ENCODE measurements at places on chromosomes 16 and 17.

GRCh38 chr17:32688221-32688620 is 188.7 kb downstream of the MYO1D start:
- DNase-seq, result no peak

DNA sequence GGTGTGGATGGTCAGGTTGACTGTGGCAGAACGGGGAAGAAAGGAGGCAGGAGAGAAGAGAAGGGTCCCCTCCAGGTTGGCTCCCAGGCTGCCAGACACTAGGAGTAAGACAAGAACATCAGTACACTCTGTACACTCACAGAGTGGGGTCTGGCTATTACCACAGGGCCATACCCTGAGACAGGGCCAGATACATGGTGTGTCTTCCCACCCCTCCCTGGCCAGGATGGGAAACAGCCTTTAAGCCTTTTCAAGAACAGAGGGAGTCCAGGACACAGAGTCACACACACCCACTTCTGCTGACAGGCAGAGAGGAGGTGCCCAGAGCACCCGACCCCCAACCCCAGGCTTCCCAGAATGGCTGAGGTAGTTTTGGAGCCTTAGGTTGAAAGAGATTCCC is 99.4 kb downstream of the LITAF start:
- DNase-seq, result no peak

- DNase-seq, result peak; percentile 43
These were observed 410 bp upstream of the HOXB5 start for GRCh38 chr17:48593840-48594537.

DNA sequence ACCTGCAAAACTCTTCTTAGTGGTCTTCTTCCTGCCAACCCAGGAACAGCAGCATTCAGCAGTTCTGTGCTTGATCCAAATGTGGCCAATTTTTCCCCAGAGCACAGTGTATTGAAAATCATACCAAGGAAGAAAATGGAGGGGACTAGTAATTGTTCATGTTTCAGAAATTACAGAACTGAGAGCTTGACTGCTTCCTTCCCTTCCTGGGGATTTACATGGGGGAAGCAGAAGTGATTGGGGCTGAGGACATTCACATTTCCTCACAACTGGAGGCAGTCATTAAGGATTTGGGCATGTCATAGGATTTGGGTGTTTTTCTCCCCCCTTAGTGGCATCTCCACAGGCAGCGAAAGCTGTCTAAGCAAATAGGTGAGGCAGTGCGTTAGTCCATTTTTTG is 19.7 kb downstream of the CIITA start:
- DNase-seq, result no peak

DNA sequence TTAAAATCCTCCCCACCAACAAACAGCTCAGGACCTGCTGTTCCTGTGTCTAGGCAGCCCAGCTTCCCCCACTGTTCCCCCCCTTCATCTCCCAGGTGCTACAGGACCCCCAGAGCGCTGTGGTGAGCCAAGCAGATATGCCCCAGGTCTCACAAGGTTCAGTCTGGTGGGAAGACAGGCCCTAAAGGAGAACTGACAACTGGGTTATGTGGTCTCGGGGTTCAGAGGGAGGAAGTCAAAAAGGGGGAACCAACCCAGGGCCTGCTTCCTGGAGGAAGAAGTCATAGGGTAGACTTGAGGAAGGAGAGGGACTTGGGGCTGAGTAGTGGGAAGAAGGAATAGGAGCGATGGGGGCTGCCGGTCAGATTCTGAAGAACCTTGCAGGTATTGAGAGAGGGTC is 2.6 kb downstream of the RIPOR1 start:
- DNase-seq, result no peak

DNA sequence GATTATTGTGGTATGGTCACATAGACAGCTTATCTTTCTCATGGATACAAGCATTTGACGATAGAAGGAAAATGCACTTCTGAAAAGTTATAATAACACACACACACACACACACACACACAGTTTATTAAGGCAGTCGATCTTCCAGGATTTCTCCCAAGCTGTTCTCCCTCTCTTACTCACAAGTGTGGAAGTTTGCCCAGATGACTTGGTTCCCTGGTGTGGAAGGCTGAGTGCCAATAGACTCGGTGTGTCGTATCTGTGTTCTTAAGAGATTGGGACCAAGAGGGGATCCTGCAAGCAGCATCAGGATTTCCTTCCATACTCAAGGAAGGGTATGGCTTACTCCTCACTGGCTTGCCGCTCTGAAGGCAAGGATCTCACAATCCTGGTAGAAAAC is 279.6 kb downstream of the HS3ST3B1 start:
- no peak for DNase-seq

GRCh38 chr17:81957691-81958432 is 3.1 kb downstream of the NOTUM start:
- no peak for DNase-seq

DNA sequence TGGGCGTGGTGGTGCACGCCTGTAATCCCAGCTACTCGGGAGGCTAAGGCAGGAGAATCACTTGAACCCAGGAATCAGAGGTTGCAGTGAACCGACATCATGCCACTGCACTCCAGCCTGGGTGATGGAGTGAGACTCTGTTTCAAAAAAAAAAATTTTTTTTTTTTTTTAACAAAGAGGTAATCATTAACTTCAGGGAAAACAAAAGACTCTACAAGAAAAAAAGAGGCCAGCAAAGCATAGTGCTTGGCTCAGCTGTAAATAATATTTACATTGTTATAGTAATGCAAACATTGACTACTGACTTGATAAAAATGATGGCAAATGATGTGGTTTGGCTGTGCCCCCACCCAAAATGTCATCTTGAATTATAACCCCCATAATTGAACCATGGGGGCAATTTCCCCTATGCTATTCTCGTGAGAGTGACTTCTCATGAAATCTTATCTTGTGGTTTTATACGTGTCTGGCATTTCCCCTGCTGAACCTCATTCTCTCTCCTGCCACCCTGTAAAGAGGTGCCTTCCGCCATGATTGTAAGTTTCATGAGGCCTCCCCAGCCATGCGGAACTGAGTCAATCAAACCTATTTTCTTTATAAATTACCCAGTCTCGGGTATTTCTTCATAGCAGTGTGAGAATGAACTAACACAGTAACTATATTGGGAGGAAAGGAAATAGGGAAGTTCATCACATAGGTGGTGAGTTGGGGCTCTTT is 12.7 kb upstream of the SSTR2 start:
- DNase-seq, result no peak

- DNase-seq, result no peak
These were observed 1.7 kb upstream of the SLC47A2 start for GRCh38 chr17:19718041-19718612.

GRCh38 chr17:79073016-79073705 is 1.5 kb upstream of the ENGASE start:
- no peak for DNase-seq

DNA sequence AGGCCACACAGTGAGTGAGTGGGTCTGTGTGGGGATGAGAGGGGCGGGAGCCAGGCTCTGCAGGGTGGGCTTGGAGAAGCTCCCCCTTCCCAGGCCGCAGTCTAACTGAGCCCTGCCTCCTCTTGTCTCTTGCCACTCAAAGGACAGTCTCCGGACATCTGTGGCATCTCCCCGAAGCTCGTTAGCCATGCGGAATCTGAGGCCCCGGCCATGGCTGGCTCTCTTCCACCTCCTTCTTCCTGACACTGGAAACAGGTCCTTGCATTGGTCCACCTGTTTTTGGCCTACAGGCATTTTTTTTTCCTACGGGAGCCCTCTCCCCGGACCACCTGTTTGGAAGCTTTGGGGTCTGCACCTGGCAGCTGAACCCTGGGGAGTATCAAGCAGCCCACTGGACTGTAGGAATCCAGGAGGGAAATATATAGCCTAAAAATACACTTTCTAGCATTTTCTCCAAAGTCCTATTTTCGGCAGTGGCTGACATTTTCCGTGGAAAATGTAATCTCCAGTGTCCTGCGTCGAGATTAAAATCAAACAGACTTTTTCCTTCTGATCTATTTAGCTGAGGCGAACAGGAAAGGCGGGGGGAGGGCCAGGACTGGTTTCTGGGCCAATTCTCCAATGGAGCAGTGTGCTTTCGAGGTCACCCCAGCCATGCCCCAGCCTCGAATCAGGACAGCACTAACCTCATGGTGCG is 9.1 kb downstream of the ATP2A3 start:
- DNase-seq, result no peak

DNA sequence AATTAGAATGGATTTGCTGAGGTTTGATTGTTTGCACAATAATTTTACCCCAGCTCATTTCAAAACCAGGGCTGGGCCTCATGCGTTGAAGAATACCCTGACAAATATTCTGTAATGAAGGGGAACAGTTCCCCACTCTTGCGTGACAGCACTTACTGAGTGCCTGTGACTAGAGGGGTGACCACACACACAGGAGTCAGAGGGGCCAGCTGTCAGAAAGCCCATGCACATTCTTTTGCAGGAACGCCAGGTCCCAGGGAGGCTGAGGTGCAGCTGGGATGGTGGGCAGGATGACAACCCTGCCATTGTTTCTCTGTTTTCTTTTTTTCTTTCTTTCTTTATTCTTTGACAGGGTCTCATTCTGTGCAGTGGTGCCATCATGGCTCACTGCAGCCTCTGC is 44.6 kb downstream of the SMPD3 start:
- no peak for DNase-seq

DNA sequence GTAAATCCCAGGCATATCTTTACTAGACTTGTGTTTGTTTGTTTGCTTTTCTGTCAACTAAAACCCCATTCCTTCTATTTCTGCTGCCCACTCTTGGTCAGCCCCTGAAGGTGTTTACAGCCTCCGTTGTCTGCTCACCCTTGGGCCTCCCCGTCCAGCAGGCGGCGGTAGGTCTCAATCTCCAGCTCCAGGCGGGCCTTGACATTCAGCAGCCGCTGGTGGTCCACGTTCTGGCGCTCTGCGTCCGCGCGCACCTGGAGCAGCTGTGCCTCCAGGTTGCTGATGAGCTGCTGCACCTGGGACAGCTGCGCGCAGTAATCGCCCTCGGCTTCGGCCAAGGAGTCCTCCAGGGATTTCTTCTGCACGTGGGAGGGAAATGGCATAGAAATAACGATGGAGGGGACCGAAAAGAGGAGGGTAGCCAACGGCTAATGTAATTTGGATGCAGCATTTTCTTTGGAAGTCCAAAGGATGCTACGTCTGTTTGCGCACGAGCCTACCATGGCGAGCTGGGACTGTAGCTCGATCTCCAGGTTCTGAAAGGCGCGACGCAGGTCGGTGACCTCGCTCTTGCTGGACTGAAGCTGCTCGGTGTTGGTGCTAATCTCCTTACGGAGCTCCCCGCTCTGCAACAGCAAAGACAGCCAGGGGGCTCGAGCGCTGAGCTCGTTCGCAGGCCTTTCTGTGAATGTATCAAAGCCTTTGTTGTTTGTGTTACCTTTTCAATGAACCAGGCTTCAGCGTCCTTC is 3.9 kb downstream of the KRT12 start:
- DNase-seq, result no peak

DNA sequence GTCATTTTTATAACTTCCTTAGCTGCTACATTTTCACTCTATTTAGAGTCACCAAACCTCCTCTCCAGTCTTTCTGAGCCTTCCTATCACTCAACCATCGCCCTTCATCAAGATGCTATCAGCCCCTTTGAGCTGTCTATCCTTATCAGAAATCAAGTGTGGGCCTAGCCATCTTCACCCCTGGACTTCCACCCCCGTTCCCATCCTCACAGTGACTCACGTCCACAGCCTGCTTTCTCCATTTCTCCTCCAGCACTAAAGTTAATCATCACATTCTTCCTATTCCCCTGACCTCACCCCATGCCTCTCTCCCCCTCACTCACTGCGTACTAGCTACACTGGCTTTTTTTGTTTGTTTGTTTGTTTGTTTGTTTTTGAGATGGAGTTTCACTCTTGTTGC is 2.4 kb upstream of the TEKT3 start:
- no peak for DNase-seq

DNA sequence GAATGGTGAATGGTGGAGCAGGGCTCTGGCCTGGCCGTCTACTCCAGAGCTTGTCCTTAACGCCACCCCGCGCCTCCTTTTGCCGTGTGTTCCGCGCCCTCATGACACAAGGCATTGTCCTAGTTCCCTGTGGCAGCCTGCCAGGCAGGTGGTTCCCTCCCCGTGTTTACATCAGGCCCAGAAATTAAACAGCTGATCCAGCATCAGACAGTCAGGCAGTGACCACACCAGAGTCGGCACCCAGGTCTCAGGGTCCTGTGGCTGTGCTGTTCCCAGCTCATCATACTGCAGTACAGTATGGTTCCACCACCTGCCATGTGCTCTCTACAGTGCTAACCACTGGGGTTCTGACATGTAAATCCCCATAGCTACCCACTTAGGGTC is 119.7 kb downstream of the RAB11FIP4 start:
- DNase-seq, result no peak

DNA sequence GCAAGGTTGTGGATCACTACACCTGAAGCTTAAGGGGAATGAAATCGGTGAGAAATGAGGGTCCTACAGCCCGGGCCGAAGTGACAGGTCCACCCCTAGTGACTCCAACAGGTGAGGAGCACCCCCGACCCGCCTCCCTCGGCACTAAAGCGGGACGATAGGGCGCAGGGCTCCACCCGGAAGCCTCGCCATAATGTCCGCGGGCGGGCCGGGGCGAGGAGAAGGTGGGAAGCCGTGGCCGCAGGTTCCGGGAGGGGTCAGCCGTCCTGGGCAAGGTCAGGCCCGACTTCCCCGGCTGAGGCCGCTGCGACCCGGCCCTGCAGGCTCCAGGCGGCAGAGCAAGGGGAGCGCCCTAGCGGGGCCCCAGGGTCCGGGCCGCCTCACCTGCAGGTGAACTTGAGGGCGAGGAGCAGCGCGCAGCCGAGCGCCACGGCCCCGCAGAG is 543 bp downstream of the TXNDC11 start:
- peak; percentile 8 for DNase-seq

DNA sequence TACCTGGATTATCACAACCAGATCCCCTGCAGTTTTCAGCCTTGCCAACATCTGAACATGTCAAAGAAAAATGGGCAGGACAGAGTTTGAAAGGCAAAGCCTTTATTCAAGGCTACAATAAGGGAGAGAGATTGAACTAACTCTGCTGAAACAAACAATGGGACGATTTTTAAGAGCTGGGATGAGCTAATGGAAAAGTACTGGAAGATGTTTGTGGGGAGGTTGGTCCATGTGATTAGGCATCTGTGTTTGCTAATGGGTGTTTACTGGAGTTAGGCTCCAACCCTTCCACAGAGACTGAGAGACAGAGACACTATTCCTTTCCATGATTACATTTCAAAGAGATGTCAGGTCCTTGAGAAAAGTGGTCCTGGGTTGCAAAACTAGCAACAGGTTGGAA is 35.0 kb upstream of the HSBP1 start:
- DNase-seq, result no peak

GRCh38 chr17:44928136-44928535 is 12.8 kb upstream of the GFAP start:
- no peak for DNase-seq

DNA sequence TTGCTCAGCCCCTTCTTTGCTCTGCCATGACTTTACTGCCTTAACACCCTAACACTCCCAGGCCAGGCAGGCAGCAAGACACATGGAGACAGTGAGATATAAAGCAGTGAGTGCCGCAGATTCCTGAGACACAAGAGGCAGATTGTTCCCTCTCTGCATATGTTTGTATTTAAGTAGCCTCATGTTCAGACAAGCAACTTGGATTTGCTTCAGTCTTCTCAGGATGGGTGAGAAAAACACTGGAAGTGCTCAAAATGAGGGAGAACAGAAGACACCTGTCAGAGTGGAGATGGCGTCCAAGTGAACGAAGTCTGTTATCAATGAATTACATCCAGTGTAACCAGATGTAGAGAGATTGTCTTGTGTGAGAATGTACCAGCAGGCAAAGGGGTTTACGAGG is 86.8 kb downstream of the CES1 start:
- DNase-seq, result no peak

Measured in activated naive CD4-positive, alpha-beta T cell (primary cell).